ENCODE measurements at places on chromosomes 12 and 14.

DNA sequence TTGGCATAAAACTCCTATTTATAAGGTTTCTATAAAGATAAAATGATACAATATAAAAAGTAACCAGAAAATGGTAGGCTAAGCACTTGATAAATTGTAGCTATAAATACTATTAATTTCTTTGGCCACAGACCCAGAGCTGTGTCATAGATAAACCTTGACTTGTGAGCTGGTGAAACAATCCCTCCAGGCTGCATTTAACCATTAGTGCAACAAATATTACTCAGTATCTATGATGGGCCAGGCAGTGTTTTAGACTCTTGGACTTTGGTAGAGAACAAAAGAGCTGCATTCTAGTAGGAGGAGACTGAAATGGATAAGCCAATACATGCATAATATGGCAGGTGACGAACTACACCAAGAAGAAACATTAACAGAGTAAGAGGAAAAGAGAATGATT lies 178.1 kb downstream of the BTG1 start:
- DNase-seq, result no peak

DNA sequence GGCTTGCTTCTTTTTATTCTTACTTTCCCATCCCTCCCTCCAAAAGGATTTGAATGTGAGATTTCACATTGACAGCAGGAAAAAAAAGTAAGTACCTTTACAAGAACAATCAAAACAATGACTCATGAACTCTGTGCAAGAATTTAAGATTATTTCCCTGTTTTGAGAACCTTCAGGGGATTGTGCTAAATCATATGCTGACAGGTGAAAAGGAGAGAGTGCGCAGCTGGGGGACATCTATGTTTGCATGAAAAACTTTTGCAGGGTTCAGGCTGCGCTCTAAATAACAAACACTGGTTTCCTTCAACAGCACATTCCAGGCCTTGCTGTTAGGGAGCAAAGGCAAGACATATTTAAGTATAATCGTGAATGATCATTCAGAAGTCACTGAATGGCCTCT lies 27.3 kb downstream of the RERG start:
- no peak for DNase-seq

DNA sequence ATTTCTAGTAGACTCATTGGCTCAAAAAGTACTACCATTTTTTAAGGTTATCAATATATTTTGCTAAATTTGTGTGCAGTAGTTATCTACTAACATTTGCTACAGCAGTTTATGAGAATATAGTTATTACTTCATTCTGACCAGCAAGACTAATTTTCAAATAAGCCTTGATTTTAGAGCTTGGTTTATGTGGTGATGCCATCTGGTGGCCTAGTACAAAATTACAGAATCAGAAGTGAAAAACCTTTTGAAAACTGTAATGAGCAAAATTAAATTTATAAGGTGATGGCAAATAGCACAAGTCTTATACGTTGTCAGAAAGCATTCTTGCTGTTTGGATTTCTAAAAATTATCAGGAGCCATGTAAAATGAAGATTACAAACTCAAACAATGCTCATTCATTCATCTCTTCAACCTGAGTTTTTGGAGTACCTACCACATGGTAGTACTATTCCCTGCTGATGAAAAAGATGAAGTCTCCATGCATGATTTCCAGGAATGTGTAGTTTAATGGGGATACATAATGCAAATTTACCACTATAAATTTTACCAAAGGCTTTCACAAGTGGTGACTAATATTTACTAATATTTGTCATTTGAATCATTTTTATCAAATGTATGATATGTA lies 51.0 kb downstream of the MAGOHB start:
- peak; percentile 67 for DNase-seq

DNA sequence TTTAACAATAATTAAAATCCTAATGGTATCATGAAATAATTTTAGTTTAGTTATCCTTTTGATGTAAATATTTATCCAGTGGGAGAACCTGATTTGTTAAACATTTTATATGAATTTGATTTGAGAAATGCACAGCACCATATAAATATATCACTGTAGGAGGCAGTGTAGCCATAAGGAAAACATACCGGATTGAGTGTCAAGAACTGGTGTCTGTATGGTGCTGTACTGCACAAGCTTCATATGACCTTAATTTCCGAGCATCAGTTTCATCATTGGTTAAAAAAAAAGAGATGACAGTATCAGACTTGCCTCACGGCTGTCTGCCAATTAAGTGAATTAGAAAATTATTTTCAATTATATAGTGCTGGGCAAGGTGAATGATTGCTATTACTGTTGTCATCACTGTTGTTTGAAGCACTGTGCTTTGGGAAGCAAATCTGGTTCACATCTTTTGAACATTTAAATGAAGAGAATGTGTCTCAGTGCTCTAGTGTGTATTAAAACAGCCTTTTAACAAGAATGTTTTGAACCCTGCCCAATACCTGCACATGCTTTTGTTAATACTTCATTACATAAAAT lies 72.1 kb downstream of the TMTC2 start:
- DNase-seq, result no peak

DNA sequence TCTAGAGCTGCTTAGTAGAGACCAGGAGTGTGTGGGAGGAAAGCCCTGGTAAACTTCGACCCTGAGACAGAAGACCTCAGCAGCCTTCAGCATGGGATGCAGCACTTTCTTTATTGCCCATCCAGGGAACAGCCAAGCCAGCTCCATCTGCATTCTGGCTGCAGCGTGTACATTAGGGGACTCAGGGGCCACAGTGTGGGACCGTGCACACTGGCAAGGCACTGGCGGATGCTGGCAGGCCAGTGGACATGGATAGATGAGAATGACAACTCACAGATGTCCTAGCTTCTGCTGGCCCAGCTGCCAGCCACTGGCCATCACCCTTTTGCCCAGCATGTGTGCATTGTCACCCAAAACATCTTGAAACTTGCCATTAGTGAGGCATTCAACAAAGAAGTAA lies 12.5 kb downstream of the PLD4 start:
- no peak for DNase-seq

Measured in GM12865 (cell line).